Stimulated activated naive CD4-positive, alpha-beta T cell (primary cell): ENCODE measurements at places on chromosomes 12 and 14.

- no peak for DNase-seq
Measured at GRCh38 chr12:47881826-47882427, 22.9 kb downstream of the VDR start.

GRCh38 chr14:41875116-41875515 lies 268.4 kb downstream of the LRFN5 start:
- DNase-seq, result no peak

DNA sequence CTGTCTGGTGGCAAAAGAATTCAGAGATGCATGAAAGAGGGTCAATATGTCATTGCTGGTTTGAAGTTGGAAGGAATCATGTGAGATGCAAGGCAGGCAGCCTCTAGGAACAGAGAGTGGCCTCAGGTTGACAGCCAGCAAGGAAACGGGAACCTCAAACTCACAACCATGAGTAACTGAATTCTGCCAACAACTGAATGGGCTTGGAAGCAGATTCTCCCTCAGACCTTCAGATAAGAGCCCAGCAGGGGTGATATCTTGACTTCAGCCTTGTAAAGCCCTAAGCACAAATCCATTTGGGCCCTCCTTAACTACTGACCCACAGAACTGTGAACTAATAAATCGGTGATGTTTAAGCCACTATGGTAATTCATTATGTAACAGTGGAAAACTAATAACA lies 35.8 kb downstream of the USP15 start:
- no peak for DNase-seq

DNA sequence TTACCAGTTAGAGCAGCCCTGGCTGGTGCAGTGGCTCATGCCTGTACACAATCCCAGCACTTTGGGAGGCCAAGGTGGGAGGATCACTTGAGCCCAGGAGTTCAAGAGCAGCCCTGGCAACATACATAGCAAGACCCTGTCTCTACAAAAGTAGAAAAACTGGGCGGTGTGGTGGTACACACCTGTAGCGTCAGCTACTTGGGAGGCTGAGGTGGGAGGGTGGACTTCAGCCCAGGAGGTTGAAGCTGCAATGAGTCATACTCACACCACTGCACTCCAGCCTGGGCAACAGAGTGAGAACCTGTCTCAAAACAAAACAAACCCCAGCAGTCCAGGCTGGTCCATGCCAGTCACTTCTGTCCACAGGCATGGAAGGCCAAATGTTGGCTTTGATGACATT lies 7.4 kb downstream of the COX14 start:
- no peak for DNase-seq

DNA sequence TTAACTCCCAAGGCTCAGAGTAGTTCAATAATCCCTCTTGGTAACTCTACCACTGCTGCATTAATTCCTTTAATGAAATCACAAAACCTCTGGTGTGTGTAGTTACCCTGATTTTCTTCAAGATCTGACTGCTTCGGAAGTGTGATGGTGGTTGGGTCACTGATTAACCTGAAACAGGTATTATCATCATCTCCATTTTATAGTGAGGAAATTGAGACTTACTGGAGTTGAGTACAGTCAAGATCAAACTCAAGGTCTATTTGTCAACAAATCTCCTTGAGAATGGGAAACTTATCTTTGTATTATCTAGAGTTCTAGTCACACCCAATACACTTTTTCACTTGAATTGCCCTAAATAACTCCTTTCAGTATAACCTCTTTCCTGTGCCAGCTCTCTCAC lies 233.5 kb downstream of the BTG1 start:
- DNase-seq, result no peak

DNA sequence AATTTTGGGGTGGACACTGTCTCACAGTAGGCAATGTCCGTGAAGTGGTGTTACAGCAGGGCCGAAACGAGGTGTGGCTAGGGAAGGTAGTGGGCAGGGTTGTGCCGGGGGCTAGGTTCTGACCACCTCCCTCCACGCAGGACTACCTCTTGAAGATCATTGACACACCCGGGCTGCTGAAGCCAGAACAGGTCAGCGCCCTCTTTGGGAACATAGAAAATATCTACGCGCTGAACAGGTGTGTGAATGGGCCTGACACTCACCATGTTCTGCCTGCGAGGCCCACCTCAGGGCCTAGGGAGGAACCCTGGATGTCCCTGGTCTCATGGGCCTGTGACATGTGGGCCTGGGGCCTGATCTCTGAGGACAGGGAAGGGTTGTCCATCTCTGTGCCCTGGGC lies 24.6 kb downstream of the PLEKHG3 start:
- DNase-seq, result no peak

GRCh38 chr12:98275131-98275475 lies 240.3 kb upstream of the TMPO start:
- DNase-seq, result no peak

- DNase-seq, result no peak
Measured at GRCh38 chr12:25988505-25988904, 30.0 kb downstream of the RASSF8 start.

- no peak for DNase-seq
Measured at GRCh38 chr14:94893411-94894160, 123.7 kb upstream of the GSC start.

- no peak for DNase-seq
Measured at GRCh38 chr12:90333939-90334338, 621.0 kb downstream of the CCER1 start.

DNA sequence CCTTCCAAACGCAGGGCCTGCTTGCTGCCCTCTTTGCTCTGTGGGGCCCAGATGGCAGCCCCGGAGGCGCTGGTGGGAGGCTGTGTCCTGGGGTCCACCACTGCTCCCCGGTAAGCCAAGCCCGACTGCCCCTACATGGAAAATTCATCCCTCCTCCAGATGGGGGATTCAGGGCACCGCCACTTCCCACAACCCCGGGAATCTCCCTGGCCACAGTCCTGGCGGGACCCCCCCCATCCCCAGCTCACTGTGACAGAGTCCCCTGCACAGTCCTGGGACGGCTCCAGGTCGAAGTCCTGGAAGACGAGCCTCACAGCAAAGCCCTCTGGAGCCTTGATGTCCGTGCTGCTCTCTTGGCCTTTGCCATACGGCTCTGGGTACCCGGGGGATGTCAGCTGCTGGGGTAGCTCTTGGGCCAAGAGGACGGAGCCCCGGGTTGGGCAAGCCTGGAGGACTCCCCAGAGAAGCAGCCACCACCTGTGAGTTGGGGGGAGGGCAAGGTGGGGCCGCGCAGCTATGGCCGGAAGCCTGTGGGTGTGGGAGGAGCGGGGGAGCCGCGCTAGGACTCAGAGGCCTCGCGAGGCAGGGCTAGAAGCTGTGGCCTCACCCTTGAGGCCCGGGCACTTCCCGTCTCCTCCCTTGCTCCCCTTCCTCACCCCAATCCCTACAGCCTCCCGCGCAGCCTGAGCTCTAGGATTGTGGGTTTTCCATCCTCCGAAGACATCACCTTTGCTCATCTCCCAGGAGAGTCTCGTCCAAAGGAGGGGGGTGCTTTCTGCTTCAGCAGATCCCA lies 815 bp downstream of the C1RL start:
- DNase-seq, result peak; percentile 19
